ENCODE measurements at places on chromosomes 7 and 10. TPM values are rescaled to one million over a fixed set of nuclear protein-coding genes. Genes with fewer than 3 reads are reported as not detected.

PCLO gene
- total RNA-seq = 10.8 TPM

MRLN gene
- total RNA-seq = not detected

DNA sequence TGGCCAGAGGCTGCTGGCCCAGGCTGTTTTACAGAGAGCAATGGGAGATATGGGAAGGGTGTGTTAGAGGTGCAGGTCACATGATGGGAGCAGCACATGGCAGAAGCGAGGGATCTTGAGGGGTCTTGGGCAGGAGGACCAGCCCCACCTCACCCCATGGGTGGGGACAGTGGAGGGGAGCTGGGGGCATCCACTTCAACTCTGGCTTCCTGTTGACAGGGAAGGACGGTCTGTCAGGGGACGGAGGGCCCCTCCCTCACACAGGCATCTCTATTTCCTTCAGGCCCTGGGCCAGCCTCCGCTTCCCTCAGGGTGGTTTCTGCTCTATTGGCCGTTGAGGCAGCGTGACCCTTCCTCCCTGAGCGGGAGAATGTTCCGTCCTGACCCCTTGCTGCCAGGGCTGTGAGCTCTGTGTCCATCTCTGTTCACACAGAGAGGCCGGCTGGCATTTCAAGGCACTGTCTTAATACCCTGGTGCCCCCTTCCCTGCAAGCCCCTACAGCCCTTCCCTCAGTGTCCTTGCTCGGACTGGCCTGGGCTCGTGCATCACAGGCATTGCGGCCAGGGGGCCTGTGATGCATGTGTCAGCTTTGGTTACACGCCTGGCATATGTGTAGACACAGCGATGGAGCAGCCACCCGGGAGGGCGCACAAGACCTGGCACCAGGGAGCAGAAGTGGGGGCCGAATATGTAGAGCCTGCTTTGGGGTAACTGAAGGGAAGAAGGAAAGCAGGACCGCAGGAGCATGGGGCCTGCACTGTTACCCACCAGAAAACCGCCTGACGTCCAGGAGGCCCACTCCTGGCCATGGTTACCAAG, 31.8 kb downstream of the RAMP3 start:
- no peak for DNase-seq

- no peak for DNase-seq
Observed at GRCh38 chr7:27254625-27255024, 12.0 kb downstream of the EVX1 start.

DNA sequence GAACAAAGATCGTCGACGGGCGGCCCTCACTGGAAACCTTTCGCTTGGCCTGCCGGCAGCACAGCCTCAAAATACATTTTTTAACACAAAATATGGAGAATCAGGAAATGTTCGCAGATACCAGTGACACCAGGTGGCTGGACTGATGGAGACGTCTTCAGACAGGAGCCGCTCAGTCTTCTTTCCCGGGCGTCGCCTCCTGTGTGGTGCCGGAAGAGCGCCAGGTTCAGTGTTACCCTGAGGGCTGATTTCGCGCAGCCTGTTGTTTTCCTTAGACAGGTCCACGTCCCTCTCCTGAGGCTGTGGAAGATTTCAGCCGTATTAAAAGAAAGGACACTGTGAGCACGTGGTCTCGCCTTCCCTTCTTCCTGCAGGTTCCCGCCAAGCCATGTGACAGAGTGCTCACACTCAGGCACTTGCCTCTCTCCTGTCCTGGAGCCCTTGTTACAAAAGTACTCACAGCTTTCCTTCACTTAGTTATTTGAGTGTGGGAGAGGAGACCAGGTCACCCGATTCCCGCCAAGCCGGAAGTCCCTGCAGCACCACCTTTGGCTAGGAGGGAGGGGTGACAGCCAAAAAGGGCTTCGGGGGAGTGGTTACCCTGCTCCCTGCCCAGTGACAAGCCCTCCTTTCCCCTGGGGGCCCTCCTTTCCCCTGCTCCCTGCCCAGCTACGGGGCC, 21.7 kb upstream of the PWWP2B start:
- DNase-seq = no peak

Data from heart right ventricle (tissue), 16 donors.